NCI-H460 (cell line): ENCODE measurements at places on chromosomes 13 and 19. TPM values are rescaled to one million over a fixed set of nuclear protein-coding genes. Genes with fewer than 3 reads are reported as not detected.

- no peak for DNase-seq
These were observed 109.9 kb downstream of the KLF12 start for GRCh38 chr13:74024314-74024713.

DNA sequence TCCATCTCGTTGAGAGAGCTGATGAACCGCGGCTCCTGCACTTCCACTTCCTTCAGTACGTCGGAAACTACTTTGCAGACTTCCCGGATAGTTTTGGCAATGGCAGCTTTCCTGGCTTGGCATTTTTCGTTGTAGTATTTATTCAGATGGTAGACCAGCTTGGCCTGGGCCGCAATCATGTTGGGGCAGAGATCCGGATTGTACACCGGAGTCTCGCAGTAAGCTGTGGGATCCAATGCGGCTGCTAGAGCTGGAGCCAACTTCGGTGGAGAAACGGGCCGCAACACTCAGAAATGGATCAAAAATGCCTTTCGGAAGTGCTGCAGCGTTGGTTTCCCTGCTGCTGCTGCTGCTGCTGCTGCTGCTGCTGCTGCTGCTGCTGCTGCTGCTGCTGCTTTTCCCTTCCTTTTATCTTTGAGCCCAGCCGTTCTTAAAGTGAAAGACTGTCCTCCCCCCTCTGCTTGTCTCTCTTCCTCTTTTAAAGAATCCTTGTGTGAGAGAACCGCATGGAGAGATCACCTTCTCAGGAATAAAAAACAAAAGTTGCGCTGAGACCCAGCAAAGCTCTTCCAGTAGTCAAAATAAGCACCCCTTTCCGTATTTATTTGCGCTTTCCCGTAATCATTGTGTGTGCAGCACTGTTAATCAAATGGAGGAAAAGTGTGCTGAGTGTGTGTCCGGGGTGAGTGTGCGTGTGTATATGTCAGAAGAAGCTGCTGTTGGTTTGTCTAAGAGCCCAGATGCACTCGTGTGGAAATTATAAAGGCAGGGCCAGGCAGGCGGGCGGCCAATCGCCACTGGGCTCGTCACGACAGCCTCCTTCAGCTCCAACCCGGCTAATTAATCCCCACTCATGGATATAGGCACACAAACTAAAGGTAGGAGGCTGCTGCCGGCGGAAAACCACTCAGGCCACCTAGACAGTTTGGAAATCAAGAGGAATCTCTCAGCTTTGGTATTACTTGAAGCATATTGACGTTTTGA is at the start of gene MAB21L1:
MAB21L1 (minus strand) TSS at position 730 of the 984 bp plus-strand sequence; CDS start at position 179, 551 bp downstream.
- no peak for DNase-seq

DNA sequence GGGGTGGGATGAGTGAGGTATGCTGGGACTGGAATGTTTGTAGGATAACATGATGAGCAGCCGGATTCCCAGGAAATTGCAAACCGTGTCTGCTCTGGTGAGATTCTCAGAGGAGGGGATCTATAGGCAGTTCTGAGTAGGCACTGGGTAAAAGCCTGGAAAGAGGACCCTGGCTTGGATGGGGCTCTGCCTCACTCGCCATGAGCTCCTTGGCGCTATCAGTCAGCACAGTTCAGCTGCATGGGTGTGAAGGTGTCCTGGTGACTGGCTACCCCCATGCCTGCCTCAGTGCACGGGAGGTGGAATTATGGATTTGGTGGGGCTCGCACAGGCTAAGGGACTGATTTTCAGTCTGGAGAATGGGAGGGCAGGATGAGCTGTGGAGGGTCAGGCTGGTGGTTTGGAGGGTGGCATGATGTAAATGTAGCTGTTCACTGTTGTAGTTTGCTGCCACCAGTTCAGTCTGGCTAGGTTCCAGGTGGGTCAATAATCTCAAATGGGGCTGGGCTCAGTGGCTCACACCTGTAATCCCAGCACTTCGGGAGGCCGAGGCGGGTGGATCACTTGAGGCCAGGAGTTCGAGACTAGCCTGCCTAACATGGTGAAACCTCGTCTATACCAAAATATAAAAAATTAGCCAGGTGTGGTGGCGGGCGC is 9.2 kb upstream of the ZNF627 start:
- DNase-seq: no peak

DNA sequence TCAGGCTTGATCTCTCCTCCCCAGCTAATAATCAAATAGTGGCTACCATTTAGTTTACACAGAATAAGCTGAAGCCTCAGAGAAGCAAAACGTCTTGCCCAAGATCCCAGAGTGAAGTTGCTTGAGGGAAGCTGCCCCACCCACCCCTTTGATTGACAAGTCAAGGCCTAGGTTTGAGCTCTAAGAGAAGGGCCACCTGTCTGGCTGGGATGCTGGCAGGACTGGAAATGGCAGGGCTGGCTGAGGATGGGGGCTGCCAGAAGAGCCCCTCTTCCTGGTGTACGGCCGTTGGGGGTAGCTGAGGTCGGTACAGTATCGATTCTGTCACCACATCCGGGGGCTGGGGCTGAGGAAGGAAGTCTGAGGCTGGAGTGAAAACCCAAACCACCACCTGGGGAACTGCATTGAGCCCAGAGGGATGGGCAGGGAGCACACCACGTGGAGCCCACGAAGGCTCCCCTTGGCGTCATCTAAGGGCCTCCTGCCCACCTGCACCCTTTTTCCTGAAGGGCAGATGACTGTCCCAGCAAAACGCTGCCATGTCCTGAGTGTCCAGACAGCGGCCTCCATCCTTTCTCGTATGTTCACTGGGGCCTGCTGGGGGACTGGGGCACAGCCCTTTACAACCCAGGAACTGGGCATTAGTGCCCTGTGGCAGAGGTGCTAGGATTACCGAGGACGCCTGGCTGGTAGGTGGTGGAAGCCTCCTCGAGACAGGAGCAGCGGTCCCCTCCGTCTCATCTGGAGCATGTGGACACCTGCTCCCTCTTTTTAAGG is 1.4 kb upstream of the PRKD2 start:
- DNase-seq: no peak

GRCh38 chr19:48619692-48620585 is 633 bp downstream of the SPHK2 start:
- DNase-seq: no peak

DNA sequence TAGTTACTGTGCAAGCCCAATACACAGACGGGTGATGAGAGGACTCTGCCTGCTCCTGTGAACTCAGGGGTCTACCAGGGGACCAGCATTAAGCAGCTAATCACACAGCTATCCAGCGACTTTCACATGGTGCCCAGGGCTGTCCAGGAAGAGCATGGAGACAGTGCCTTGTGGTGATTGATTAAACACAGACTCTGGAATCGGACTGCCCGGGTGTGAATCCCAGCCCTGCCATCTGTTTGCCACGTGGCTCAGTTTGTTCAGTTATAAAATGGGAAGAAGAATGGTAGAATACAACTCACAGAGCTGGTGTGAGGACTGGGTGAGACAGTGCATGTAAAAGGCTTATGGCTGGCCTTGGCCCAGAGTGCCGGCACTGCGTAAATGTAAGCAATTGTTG is 42.1 kb upstream of the NPAS1 start:
- no peak for DNase-seq

DNA sequence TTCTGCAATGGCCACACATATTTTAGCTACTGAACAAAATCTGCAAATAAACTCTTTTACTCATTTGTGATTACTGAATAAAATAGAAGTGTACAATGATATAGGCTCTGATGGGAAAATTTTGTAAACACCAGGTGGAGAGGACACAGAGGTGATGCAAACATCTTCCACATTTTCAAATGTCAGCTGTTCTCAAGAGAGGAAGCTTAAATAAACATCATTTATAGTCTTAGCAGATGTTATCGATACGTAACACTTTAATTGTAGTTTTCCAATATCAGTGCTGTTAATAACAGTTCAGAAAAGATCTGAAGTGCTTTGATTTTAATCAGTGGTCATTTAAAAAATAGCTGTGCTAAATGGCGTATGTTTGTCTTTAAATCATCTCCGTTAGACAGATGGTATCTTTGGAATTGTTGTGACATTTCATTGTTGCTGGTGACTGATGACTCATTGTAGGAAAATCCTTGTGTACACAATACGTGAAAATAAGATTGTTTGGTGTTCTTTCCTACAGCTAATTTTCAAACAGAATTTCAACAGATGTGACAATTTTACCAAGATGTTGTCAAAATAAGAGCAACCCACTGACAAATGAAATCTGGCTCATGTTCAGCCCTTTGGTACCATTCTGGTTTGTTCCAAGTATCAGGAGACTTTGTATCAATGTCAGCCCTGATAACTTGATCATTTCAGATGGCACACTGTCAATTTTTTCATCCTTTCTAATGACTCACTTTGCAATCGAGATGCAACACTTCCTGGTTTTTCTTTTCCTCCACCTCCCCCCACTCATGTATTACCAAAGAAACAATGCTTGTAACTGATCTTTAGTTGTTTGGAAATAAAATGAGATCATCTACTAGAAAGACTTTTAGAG is 516.0 kb downstream of the DCT start:
- peak; percentile 83 for DNase-seq

DNA sequence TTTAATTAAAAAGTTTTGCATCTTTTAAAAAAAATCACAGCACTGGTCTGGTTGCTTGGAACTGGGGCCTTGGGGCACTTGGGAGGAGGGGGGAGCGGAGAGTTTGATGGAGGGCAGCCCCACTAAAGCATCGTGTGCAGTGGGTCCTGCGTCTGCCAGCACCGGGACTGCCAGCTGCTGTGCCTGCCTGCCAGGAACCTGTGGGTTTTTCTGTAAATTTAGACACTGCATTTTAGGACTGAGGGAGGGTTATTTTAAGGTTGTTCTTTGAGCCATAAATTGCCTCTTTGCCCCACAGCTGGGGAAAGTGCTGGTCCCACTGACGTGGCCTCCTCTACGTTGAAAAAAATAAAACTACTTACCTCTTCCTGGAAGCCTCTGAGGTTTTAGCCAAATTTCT is 2.9 kb downstream of the KLF2 start:
- no peak for DNase-seq

DNA sequence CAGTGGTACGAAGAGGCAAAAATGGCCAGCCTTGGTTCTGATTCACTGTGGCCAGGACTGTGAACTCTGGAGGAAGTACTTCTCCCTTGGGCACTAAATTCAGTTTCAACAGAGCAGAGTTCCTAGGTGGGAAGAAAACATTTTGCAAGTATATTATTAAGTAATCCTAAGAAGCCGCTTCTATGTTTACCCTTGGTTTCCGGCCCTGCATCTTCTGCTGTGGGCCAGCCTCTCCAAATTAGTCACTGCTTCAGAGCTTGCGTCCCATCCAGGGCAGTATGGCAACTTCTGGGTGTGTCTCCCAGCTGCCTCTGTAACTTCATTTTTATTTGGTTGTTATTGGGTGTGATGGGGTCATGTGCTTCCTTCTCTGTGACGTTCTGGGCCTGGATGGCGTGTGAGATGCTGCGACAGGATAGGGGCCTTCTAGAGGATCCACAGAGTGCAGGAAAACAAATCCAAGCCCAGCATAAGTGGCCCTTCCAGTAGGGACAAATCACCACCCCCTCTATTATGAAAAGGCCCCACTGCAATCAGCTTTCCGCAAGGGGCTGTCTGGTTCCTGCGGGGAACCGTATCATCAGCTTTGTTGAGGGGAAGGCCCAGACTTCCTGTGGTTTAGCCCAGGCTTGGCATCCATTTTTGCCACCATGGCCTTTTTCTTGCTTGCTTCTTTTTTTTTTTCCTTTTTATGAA is 55.1 kb upstream of the C1QTNF9 start:
- DNase-seq: no peak

GRCh38 chr19:37981785-37982475 is 74.9 kb downstream of the SIPA1L3 start:
- DNase-seq: no peak

- DNase-seq: peak; percentile 48
These were observed 23.9 kb upstream of the OXGR1 start for GRCh38 chr13:97018029-97018819.

- no peak for DNase-seq
These were observed 227.4 kb downstream of the KLF5 start for GRCh38 chr13:73286177-73286576.

GRCh38 chr13:59906413-59907049 is 257.2 kb downstream of the DIAPH3 start:
- DNase-seq: peak; percentile 5

GRCh38 chr13:106102786-106103185 is 432.7 kb downstream of the EFNB2 start:
- no peak for DNase-seq

- no peak for DNase-seq
These were observed 16.6 kb upstream of the RCBTB1 start for GRCh38 chr13:49602005-49602404.

DNA sequence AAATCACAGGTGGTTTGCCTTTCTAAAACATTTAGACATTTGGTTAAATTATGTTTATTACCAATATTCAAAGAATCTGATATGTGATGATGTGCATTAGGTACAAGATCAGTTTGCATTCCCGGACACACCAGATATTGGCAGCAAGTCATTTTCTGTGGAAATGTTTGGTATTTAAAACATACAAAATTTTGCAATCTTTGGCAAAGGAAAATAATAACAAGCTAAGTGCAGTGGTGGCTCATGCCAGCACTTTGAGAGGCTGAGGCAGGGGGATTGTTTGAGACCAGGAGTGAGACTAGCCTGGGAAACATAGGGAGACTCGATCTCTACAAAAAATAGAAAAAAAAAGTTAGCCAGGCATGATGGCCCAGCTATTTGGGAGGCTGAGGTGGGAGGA is 29.1 kb upstream of the TSC22D1 start:
- no peak for DNase-seq

SNAPC2 gene
- total RNA-seq: 21.3 and 27.4 TPM in 2 replicates

TBXA2R gene
- 1.2 and 1.4 TPM in 2 replicates for total RNA-seq

IGFL2 gene
- total RNA-seq: not detected in 2 replicates

TRPC4 gene
- 0.62 and 1.2 TPM in 2 replicates for total RNA-seq

PAK4 gene
- 4.4 and 7.2 TPM in 2 replicates for total RNA-seq
